ENCODE measurements at places on chromosomes 6 and 20.

DNA sequence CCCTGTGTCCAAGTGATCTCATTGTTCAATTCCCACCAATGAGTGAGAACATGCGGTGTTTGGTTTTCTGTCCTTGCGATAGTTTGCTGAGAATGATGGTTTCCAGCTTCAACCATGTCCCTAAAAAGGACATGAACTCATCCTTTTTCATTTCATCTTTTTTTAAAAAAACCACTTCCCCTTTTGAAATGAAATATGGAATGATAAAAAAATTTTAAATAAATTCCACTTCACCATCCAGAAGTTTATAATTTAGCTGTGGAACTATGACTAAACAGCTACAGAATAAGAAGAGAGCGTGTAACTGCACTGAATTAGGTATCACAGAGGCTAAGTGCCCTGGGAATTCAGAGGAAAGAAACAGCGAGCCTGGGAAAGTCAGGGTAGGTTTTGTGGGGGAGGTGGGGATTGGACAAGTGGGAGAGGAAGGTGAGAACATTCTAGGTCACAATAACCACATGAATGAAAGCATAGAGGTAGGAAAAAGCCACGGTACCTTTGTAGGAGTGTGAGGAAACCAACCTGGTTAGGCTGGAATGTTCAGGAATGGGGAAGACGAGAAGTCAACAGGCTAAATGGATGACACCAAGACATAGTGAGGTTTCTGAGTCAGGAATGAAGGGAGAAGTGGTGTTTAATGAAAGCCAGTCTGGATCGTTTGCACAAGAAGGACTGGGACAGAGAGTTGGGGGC is 11.0 kb downstream of the TRIM10 start:
- DNase-seq, result no peak

DNA sequence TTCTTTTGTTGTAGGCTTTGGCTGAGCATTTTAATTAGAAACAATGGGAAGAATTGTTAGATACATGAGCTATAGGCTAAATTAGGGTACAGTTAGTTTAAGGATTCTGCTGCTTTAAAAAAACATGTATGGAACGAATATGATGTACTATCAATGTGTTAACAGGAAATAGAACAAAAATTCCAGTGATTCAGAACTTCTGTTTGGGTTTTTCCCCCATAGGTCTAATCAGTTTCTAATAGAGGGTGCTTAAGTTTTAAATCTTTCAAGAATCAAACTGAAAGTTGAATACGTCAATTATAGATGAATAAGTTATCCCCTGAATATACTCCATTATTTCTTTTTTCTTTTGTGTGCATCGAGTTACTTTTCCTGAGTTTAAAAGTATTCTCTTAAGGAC is 1.9 kb downstream of the TAB2 start:
- DNase-seq, result no peak

DNA sequence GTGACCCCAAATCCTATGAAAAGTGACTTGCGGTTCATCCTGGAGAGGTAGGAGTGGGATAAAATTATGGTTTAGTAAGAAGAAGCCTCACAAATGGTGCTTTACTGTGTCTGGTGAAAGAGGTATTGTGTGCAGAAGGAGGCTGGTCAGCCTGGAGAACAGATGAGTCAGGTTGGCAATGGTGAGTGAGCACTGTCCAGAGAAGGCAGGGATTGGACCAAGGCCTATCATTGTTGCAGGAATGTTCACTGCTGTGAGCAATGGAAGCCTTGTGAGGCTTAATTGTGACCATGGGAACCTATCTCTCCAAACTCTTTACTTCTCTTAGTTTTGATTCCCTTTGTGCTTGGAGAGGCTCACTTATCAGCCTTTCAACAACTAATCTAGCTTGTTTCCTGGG is 89.0 kb upstream of the KCNK16 start:
- DNase-seq, result no peak

GRCh38 chr6:145954985-145955384 is 9.2 kb downstream of the SHPRH start:
- DNase-seq, result no peak

DNA sequence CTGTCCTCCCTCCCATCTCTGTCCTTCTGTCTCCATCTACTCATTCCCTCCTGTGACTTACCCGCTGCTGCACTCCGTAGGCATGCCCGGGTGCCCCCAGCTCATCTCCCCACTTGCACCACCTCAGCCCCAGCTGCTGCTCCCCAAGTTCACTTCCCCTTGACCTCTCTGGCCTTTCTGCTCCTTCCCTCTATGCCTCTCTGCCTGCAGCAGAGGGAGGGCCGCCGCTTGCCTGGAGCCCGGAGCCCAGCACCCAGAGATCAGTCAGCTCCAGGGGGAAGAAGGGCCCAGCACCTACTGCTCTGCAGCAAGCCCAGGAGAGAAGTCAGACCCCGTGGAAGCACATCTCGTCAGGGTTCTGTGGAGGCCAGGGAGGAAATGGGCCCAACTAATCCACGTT is 97.4 kb downstream of the LRFN2 start:
- no peak for DNase-seq

- no peak for DNase-seq
Measured at GRCh38 chr6:20978151-20978614, 443.9 kb downstream of the CDKAL1 start.

GRCh38 chr6:36754582-36755434 is 57.2 kb downstream of the RAB44 start:
- no peak for DNase-seq

DNA sequence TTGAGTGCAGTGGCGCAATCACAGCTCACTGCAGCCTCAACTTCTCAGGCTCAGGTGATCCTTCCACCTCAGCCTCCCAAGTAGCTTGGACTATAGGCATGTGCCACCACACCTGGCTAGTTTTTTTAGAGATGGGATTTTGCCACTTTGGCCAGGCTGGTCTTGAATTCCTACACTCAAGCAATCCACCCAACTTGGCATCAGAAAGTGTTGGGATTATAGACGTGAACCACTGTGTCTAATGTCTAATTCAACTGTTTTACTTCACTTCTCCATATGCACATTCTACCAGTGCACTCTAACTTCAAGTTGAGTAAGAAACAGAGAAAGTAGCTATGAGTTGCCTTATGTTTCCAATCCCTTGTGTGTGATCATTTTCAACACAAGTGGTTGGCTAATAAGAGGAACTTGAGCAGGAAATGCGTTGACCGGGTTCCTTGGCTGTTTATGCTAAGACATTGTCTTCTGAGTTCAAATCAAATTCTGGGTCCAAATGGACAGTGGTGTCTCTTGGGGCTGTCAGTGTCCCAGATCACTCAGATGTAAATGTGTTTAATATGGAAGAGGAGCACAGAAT is 23.9 kb downstream of the ZNF337 start:
- DNase-seq, result no peak

GRCh38 chr6:38346291-38347079 is 293.2 kb downstream of the BTBD9 start:
- DNase-seq, result no peak

- DNase-seq, result no peak
Measured at GRCh38 chr6:142824426-142824825, 120.5 kb downstream of the HIVEP2 start.

DNA sequence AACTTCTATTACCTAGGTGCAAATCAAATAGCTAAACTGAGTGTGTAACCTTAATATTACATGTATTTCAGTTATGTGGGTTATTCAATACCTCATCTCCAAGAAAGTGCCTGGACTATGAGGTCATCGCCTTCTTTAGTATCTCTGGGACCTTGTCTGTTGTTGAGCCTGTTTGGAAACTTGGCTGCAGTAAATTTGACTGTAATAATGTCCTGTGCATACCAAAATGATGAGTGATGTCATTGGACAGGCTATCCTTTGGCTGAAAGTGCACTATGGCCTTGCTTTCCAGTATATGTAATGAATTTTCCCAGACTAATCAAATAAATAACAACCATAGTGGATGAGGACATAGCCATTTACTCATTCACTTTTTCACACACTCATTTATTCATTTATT is 455.1 kb downstream of the ADGRB3 start:
- DNase-seq, result no peak
